ENCODE measurements at places on chromosomes 5 and 9.

DNA sequence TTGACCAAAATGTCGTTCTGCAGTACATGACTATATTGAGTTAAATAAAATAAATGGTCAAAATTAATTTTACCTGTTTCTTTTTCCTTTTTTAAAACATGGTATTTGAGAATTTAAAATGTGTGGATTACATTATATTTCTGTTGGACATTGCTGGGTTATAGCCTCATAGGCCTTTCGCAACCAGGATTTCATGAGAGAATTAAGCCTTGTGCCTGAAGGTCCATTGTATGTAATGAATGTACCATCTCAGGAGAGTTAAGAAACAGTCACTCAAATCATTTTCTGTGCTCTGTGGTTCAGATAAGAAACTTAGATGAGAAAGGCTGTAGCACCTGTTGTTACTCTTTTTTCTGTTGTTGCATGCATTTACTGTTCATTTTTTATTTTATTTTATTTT, 103.5 kb downstream of the ANGPTL2 start:
- no peak for DNase-seq

GRCh38 chr9:117917873-117918272, 213.7 kb downstream of the TLR4 start:
- DNase-seq = no peak

- DNase-seq = no peak
Observed at GRCh38 chr5:39092581-39093351, 18.6 kb upstream of the RICTOR start.

- no peak for DNase-seq
Observed at GRCh38 chr5:482021-482420, 39.0 kb downstream of the EXOC3 start.

DNA sequence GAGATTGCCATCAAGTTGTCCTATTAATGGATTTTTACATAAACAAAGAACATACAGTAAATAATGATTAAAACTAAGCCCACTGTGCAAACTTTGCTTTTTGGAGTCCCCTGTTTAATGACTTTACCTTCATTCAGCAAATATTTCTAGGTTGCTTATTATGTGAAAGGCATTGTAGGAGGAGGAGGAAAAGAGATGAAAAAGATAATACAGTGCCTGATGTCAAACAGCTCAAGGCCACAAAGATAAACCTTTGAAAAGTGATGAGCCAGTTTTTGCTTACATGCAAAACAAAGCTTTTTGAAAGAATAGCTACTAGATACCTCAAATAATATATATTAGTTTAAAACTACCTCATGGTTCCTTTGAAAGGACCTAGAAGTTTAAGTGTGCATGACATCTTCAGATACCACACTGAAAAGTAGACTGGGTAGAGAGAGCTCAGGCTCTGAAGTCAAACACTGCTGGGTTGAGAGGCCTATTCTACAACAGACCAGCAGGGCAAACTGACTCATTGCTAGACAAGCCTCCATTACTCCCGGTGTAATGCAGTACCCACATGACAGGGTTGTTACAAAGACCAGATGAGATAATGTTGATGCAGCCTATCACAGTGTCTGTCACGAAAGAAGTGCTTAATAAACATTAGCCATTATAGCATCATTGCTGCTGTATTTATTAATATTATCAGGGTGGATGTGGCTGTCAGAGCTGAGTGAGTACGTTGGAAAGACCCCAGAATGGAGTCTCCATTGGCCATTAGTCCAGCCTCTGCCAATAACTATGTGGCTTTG, 11.8 kb downstream of the DEPDC1B start:
- no peak for DNase-seq

- no peak for DNase-seq
Observed at GRCh38 chr9:101369286-101369685, 15.5 kb downstream of the BAAT start.
